K562 (cell line): ENCODE measurements at places on chromosomes 16 and 17. TPM values are rescaled to one million over a fixed set of nuclear protein-coding genes. Genes with fewer than 3 reads are reported as not detected.

PLCG2 gene
- total RNA-seq = 7.1 and 8.6 TPM in 2 replicates

CEMP1 gene
- total RNA-seq = not detected in 2 replicates

KRTAP9-8 gene
- total RNA-seq = not detected in 2 replicates

NPIPB9 gene
- total RNA-seq = 0.89 and 1.4 TPM in 2 replicates

CCR7 gene
- total RNA-seq = 1.1 and 1.3 TPM in 2 replicates

DNA sequence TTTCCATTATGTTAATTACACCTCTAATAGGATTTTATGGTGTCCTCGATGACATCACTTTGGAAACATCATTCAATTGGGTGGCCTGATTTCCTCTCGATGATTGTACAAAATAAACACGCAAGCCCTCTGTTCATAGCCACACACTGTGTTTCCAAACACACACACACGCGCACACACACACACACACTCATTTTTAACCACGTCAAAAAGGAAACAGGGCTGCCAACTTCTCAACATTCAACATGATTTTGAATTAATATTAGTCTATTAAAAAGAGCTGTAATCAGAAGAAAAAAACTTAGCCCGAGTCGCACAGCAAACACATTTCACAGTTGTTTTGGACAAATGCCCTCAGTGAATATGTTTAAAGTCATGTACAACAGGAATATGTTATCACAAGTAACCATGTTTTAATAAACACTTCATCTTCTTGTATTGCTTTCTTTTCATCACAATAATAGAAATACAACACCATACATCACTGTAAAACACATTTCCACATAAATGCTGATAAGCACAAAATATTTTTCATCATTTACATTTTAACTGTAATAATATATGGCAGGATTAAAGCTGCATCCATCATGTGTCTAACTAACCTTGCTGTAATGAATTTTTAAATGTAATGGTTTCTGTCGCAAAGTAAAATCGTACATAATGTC, 219.1 kb upstream of the IRX3 start:
- no peaks in the 10 kb centered on the region for H3K4me1 ChIP-seq
- H3K4me3 ChIP-seq = no peak overlapping the region
- DNase-seq = no peak
- H3K36me3 ChIP-seq = no peaks in the 10 kb centered on the region
- no peak overlapping the region for H3K27ac ChIP-seq

DNA sequence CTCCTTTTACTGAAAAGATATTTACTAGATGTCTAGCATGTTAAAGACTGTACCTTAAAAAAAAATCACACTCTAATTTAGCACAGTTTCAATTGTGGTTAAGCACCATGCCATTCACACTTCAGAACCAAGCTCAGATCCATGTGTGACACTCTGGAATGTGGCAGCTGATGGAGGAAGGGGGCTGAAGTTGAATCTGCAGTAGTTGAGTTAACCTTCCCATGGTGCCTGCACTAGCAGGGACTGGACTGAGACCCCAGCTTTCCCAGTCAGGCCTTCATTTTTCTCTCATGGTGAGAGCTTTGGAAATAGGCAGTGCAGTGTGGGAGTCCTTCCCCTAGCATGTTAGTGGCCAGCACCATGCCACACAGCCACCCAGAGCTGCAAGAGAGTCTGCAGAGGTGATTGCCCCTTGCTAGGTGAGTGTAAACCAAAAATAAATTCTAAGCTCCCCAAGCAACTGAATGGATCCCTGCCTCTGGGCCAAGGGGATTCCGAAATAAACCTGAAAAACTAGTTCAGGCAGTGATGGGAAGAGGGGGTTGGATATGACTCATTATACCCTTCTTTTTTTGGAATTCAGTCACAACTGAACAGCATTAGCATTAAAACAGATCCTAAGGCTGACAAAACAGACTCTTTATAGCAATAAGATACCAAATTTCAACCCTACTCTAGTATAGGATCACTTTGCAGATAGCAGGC, 208.5 kb downstream of the WWOX start:
- H3K36me3 ChIP-seq = no peaks in the 10 kb centered on the region
- DNase-seq = no peak
- H3K27ac ChIP-seq = no peak overlapping the region
- H3K27me3 ChIP-seq = peaks cover 11% of the 10 kb centered on the region; the same call in 2 of the 3 replicates

DNA sequence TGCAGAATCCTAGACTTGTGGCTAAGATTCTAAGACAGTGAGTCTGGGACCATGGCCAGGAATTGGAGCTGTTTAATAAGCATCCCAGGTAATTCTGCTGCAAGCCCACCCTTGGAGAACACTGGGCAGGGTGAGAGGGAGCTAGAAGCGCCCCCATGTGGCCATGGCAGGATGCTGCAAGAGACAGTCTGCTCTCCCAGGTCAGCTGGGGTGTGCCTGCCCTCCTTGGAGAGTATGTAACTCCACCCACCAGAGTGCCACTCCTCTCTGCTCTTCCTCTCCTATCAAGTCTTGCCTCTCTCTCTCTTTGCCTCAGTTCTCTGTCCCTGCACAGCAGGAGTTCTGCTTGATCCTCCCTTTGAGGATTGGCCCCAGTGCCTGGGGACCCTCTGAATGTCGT, 14.9 kb downstream of the RCVRN start:
- H3K4me1 ChIP-seq = no peaks in the 10 kb centered on the region
- no peak overlapping the region for H3K27ac ChIP-seq
- H3K27me3 ChIP-seq = no peaks in the 10 kb centered on the region
- no peaks in the 10 kb centered on the region for H3K36me3 ChIP-seq

DNA sequence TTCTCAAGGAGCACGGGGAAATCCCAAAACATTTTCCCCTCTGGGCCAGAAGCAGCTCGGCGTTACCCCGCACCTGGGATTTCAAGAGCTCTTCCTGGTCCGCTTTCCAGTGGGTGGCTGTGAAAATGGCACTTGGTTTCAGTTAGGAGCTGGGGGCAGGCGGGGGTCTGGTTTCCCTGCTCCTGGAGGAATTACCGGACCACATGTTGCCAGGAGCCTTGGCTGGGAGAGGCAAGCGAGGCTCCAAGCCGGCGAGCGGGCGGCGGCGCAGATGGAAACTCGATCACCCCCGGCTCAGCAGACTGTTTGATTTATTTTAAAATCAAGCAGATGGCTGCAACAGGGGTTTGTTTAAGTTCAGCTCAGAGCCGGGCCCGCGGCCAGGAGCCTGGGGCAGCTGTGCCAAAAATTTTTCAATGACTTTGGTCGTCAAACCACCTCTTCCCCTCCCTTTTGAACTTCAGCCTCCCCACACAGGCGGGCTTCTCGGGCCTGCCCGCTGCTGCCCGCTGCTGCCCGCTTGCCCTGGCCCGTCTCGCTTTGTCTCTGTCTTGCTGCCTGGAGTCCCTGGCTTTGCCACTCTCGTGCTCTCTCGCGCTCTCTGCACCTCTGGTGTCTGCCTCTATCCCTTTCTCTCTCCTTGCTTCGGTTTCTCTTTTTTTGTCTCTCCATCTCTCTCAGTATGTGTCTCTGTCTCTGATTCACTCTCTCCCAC, 108.0 kb upstream of the CIBAR2 start:
- H3K4me3 ChIP-seq = no peak overlapping the region
- H3K27me3 ChIP-seq = no peaks in the 10 kb centered on the region
- H3K27ac ChIP-seq = no peak overlapping the region
- no peaks in the 10 kb centered on the region; the same call in 2 of the 3 replicates for H3K36me3 ChIP-seq

DNA sequence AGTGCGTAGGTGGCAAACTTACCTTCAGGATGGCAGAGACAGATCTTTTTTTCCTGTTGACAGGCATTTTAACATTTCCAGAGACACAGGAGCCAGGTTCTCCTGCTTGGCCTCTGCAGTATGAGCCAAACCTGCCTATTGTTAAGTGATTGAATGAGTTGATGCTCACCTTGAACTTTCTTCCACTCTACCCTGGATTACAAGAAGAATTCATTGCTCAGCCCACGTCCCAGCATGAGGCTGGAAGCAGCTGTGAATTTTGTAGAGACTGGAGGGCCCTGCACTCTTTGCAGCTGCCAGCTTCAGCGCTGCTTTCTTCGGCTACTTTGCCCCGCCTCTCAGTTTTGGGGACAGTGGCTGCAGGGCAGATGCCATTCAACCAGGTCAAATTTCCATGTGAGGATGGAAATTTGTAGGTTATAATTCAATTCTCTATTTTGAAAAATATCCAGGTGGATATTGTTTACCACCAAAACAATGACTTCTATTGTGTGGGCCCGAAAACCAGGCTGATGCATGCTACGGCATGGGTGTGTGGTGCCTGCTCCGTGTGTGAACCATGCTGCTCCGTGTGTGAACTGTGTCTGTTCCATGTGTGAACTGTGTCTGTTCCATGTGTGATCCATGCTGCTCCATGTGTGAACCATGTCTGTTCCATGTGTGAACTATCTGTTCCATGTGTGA, 75.2 kb upstream of the METTL9 start:
- no peak overlapping the region; the same call in 2 of the 3 replicates for H3K27ac ChIP-seq
- H3K4me3 ChIP-seq = no peak overlapping the region
- no peak for DNase-seq
- no peaks in the 10 kb centered on the region for H3K36me3 ChIP-seq
- no peaks in the 10 kb centered on the region for H3K27me3 ChIP-seq

GRCh38 chr17:1331708-1332107, 52.2 kb downstream of the TRARG1 start:
- no peaks in the 10 kb centered on the region for H3K36me3 ChIP-seq
- H3K27me3 ChIP-seq = no peaks in the 10 kb centered on the region; the same call in 1 of the 2 replicates
- DNase-seq = peak; percentile 54
- H3K27ac ChIP-seq = no peak overlapping the region; the same call in 2 of the 3 replicates
